NCI-H345 (cell line): ENCODE measurements at places on chromosomes 12 and 14.
A peak's percentile ranks its signal among the peaks of the same experiment; 100 is the strongest.

DNA sequence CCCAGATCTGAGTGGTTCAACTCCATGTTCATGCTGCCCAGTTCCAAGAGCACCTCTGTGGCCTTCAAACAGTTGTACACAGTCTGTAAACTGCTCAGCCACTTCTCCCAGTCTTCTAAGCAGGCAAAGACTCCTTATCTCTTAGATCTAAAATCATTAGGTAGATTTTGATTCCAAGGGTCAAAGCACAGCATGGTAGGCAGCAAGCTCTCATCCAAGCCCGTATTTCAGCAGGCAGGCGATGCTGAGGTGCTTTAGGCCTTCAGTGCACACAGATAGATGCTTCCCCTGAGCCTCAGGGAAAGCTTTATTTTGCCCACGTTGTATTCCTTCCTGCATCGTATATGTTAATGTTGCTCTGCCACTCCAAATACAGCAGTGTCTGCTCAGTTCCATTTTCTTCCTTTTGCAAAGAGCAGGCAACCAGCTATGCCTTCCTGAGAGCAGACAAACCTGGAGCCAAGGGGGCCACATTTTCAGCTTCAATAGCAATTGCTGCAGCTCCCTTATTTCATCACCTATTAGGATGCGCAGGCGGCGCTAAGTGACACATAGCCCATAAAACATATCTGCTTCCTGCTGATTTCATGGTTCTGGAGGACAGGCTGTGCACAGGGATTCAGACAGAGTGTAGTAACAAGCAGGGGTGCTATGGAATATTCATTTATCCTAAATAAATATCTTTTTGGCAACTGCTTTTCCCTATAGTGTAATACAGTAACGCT is 67.5 kb downstream of the ETV6 start:
- no peak for DNase-seq

DNA sequence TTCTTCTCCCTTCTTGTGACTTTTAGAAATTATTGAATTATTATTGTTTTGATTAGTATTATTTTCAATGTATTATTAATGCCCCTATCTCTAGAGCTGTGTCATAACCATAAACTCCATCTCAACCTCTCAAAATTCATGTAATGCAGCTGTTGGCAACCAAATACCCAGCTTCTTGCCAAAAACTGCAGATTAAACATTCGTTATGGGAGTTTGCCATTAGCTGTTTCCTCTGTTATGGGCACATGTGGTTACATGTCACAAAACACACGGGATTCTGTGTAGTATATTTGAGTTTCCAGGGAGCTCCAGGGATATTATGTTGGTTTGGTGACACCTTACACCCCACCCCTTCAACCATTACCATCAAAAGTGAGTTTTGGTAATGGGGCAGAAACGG is 2.8 kb upstream of the ALX1 start:
- DNase-seq, result no peak

DNA sequence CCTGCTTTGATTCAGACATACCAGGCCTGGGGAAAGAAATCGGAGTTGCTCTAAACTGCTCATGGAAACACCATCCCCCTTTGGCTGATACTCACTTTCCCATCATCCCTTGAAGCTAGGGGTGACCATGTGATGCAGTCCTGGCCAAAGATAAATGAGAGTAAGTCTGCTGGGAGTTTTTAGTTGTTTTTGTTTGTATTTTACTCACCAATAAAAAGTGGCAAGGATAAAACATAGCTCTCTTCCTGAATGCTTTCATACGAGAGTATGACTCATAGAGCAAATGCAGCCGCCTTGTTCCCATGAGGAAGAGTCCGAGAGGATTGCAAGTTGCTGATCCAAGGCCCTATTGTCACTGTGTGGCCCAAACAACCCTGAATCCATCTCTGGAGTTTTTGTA is 126.4 kb upstream of the TMEM132C start:
- no peak for DNase-seq

DNA sequence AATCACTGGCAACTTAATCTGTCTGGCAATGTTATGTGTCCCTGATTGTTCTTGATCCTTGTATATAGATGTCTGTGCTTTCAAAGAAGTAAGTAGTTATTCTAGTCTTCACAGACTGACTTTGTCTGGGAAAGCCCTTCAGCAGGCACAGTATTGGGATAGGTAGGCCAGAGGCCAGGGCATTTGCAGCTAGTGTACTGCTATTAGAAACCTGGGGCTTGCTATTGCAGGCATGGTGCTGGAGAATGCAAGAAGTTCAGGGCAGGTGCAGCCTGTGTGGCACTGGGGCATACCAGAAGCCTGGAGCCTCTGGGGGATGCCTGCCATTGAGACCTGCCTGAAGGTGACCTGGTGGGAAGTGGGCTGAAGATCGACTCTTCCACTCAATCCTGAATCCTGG is 96.3 kb downstream of the TMTC3 start:
- no peak for DNase-seq

GRCh38 chr14:64758691-64759554 is 54.7 kb downstream of the PLEKHG3 start:
- DNase-seq, result peak; percentile 23
